Naive thymus-derived CD4-positive, alpha-beta T cell (primary cell): ENCODE measurements at places on chromosomes 16 and 17. TPM values are rescaled to one million over a fixed set of nuclear protein-coding genes. Genes with fewer than 3 reads are reported as not detected.

DNA sequence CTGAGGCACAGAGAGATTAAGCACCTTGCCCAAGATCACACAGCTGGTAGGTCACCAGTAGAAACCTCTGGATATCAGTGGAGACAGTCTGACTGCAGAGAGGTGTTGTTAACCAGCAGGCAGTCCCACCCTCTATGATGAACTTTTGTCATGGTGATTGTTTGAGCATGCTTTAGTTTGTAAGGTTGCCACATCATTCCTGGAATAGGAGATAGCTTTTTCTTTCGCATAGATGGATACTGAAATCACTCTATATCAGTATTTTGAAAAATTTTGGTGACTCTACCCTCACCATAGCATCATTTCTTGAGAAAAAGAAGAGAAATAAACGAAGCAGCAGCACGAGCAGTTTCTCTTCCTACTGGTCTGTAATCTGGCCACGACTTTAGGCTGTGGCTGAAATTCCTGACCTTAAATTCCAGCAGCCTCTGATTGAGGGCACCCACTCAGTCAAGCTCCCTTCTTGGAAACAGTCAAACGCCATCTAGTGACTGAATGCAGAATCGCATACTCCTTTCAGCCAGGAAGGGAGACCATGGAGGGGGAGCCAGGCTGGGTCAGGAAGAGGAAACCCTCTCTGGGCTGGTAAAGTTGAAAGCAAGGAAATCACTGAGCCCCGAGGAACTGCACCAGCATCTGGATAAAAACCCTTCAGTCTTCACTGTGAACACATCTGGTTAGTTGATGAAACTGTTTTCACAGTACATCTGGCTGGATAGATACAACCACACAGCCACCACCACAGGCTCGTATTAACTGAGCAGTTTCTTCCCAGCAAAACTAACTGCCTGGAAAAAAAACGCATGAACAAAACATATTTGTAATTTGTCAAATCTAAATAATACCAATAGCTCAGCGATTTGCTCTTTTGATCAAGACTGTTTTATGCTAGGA lies 108.5 kb upstream of the XYLT1 start:
- peak; percentile 59 for DNase-seq

GRCh38 chr17:82445542-82445941 lies 5.0 kb downstream of the CYBC1 start:
- no peak for DNase-seq

GRCh38 chr17:28385406-28385805 lies 13.9 kb downstream of the SARM1 start:
- DNase-seq, result no peak

The DCXR gene
- 228 TPM for polyA plus RNA-seq

GRCh38 chr16:50310308-50311133 lies 44.2 kb downstream of the ADCY7 start:
- DNase-seq, result no peak
